Stimulated activated CD4-positive, alpha-beta T cell treated with anti-CD3 and anti-CD28 coated beads, TNF-alpha, amount 100 ng/mL, for 1 hour (primary cell): ENCODE measurements at places on chromosomes 2 and 18.

DNA sequence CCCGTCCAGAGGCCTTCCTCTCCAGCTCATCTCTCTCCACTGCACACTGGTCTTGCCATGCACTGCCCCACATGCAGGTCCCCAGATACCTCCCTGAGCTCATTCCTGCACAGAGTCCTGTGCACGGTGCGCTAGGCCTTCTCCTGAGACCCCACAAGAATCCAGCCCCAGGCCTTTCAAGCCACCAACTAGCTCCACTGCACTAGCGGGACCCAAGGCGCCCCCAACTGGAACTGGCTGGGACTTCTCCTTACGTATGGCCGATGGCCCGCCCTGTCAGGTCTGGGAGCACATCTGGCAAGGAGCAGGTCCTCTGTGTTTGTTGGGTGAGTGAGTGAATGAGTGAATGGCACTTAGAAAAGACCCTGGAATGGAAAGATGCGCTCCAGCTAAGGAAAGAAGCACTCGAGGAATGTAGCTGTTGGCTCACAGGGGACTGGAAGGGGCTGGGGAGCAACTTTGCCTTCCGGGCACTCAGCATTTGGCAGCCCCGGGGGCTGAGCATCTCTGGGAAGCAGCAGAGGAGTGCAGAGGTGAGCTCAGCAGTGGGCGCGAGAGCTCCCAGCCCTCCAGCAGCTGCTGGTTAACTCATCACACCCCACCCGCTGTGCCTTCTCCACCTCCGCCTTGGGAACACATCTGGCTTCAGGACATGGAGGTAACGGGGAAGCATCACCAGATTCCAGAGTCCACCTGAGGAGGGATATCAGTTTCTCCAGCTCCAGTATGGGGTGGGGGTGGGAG lies 223.1 kb downstream of the GLI2 start:
- no peak for DNase-seq

GRCh38 chr2:36487947-36488346 lies 110.0 kb downstream of the FEZ2 start:
- no peak for DNase-seq

DNA sequence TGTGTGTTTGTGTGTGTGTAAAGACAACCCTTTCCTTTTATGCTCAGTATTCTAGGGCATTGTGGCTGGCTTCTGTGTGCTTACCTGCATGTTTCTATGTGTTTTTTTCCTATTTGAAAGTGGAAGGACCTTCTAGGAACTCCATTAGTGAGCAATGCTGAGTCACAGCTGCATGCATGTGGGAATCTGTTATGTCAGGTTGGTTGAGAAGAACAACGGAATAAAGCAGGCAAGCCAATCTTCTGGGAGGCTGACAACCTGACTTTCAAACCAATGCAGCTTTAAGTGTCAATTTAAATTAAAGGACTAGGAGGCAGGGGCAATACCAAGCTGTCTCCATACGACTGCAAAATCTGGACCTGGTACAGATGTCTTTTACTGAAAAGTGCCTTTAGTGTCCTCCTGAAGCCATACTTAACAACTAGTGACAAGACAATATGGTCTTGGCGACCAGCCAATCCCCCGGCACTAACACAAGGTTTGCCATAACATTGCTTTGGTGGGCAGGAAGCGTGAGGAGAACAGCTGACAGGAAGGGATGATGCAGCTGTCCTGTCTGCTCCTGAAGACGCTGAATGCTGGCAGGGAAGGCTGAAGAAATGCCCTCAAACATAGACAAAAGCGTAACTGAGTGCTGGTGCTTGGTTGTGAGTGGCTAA lies 514.7 kb upstream of the CDH7 start:
- no peak for DNase-seq

- DNase-seq, result no peak
These were observed 106.2 kb downstream of the BCL2 start for GRCh38 chr18:63213331-63213900.

DNA sequence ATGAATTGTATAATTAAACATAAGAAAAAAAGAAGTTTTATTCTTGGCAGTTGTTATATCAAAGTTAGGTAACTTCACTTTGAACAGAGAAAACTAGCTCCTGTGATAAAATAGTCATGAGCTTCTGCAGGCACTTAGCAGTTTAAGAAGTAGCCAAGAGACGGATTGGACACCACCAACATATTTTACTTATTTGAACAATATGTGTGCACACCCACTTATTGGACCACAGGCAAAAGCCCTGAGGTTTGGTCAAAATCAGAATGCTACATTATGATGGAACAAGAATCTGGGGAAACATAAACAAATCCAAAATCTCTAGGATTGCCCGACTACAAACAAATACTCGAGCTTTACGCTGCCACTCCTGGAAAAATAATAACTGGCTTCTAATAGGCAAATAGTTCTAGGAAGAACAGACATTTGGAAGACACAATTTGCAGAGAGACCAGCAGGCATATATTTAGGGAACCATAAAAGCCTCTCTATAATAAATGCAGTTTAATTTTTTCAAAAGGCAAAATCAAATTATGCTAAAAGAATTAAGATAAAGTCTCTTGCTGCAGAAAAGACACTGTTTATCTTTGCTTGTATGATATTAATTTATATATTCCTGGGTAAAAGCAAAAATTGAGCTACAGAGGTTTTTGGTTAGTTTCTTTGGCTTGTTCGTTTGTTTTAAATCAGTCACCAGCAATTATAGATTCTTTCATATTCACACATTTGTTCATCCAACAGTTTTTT lies 117.9 kb downstream of the CDC42EP3 start:
- no peak for DNase-seq

GRCh38 chr2:120251880-120252224 lies 800 bp upstream of the RALB start:
- DNase-seq, result no peak

- DNase-seq, result no peak
These were observed 464.5 kb downstream of the IRS1 start for GRCh38 chr2:226334981-226335720.

DNA sequence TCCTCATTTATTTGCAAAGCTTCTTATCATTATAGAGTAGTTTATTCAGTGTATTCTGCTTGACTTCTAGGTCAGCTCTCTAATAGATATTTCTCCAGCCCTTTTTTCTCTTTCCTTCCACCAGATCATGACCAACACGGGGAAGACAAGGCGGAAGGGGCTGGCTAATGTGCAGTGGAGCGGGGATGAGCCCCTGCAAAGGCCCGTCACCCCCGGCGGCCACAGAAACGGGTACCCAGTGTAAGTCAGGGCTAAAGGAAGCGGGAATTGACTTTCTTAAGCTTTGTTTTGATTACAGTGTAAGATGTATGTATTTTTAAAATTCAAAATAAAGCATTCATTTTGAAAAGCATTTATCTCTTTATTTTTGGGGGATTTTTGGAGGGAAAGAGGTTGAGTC lies 50.7 kb upstream of the B3GNT7 start:
- DNase-seq, result no peak

DNA sequence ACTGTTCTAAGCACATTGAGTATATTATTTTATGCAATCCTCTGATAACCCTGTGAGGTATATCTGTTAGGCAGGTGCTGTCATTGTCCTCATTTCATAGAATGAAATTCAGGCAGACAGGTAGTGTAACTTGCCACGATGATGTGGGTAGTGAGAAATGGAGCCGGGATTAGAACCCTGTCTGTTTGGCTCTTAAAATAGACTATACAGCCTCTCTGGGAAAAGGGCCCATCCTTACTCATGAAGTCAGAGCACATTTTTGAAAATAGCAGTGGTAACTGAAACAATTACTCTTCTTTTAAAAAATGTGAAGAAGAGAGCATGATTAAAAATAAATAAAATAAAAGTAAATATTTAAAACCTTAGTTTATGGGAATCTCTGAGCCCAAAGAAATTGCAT lies 23.0 kb downstream of the FAM171B start:
- DNase-seq, result no peak

- DNase-seq, result no peak
These were observed 1134.1 kb upstream of the DDX18 start for GRCh38 chr2:116680256-116680936.
